ENCODE measurements at places on chromosomes 1 and 21. TPM values are rescaled to one million over a fixed set of nuclear protein-coding genes. Genes with fewer than 3 reads are reported as not detected.

C1orf141 gene
- not detected for polyA plus RNA-seq

SF3B4 gene
- 75.8 TPM for polyA plus RNA-seq

OTUD7B gene
- polyA plus RNA-seq, result 5.1 TPM

PIGV gene
- 11.7 TPM for polyA plus RNA-seq

RAB13 gene
- polyA plus RNA-seq, result 108 TPM

TRABD2B gene
- 0.10 TPM for polyA plus RNA-seq

DDAH1 gene
- 9.1 TPM for polyA plus RNA-seq

TRIM58 gene
- 2.2 TPM for polyA plus RNA-seq

CFAP45 gene
- polyA plus RNA-seq, result not detected

FAM78B gene
- polyA plus RNA-seq, result 0.57 TPM

LYPD8 gene
- polyA plus RNA-seq, result not detected

RPTN gene
- polyA plus RNA-seq, result not detected

ZNF695 gene
- polyA plus RNA-seq, result 3.7 TPM

NDUFS2 gene
- polyA plus RNA-seq, result 367 TPM

UQCRH gene
- polyA plus RNA-seq, result 517 TPM

KRTAP21-2 gene
- polyA plus RNA-seq, result not detected

TCHHL1 gene
- not detected for polyA plus RNA-seq

CLCA1 gene
- not detected for polyA plus RNA-seq

DLGAP3 gene
- 0.26 TPM for polyA plus RNA-seq

NUP210L gene
- polyA plus RNA-seq, result not detected

S100A7 gene
- not detected for polyA plus RNA-seq

GJA8 gene
- polyA plus RNA-seq, result not detected

TMEM200B gene
- polyA plus RNA-seq, result 18.7 TPM

FCAMR gene
- not detected for polyA plus RNA-seq

LIPI gene
- polyA plus RNA-seq, result not detected

DNALI1 gene
- 23.5 TPM for polyA plus RNA-seq

TMEM51 gene
- polyA plus RNA-seq, result 23.8 TPM

FUCA1 gene
- polyA plus RNA-seq, result 36.6 TPM

SLC44A5 gene
- 7.9 TPM for polyA plus RNA-seq

CELA3B gene
- polyA plus RNA-seq, result not detected

LRRC71 gene
- polyA plus RNA-seq, result 0.24 TPM

HSD3B2 gene
- not detected for polyA plus RNA-seq

SMG7 gene
- polyA plus RNA-seq, result 31.9 TPM

Data from cardiac muscle cell (in vitro differentiated cells and primary cell).